ENCODE measurements at places on chromosomes 11 and 22. TPM values are rescaled to one million over a fixed set of nuclear protein-coding genes. Genes with fewer than 3 reads are reported as not detected.

The MS4A15 gene
- not detected for total RNA-seq

DNA sequence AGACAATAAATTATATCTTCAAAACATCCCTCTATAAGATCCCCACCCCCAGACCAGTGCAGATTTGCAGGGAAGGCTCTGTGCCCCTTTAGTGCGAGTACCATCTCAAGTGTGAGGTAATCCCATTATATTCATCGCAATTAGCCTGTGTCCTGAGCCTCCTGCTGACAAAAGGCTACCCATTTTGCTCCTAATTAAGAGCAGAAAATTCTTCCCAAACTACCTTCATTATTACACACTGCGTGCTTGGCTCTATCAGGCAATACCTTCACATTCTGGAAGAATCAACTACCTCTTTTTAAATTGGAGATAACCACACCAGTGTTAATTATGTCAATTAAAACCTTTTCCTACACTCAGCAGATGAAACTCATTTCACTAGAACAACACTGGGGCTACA, 1133.4 kb upstream of the CCDC90B start:
- no peak overlapping the region for H3K27ac ChIP-seq
- H3K27me3 ChIP-seq: no peaks in the 10 kb centered on the region
- H3K4me1 ChIP-seq: no peaks in the 10 kb centered on the region
- H3K36me3 ChIP-seq: no peaks in the 10 kb centered on the region
- no peak overlapping the region for H3K4me3 ChIP-seq
- no peak for DNase-seq

The LAYN gene
- 7.6 TPM for total RNA-seq

The GAS2 gene
- 4.5 TPM for total RNA-seq

GRCh38 chr11:59186130-59186594, 14.2 kb downstream of the DTX4 start:
- H3K27ac ChIP-seq: no peak overlapping the region
- H3K36me3 ChIP-seq: peaks cover 14% of the 10 kb centered on the region
- no peak for DNase-seq
- H3K4me1 ChIP-seq: peaks cover 19% of the 10 kb centered on the region
- no peak overlapping the region for H3K4me3 ChIP-seq
- no peaks in the 10 kb centered on the region for H3K27me3 ChIP-seq

DNA sequence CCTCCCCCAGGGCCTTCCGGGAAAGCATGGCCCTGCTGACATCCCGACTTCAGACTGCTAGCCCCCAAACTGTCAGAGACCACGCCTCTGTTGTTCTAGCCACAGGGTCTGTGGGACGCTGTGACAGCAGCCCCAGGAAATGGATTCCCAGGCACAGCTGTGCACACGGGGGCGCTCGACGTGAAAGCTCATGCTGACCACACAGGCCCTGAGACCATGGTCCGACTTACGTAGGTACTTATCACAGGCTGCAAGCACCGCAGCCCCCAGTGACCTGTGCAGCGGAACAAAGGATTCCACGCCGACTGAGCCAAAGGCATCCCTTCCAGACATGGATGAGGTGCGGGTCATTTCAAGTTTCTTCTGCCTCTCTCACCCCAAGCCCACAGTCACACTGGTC, 150.6 kb downstream of the CTTN start:
- H3K4me3 ChIP-seq: no peak overlapping the region
- no peak for DNase-seq
- H3K4me1 ChIP-seq: no peaks in the 10 kb centered on the region

The DDTL gene
- total RNA-seq: 5.6 TPM

DNA sequence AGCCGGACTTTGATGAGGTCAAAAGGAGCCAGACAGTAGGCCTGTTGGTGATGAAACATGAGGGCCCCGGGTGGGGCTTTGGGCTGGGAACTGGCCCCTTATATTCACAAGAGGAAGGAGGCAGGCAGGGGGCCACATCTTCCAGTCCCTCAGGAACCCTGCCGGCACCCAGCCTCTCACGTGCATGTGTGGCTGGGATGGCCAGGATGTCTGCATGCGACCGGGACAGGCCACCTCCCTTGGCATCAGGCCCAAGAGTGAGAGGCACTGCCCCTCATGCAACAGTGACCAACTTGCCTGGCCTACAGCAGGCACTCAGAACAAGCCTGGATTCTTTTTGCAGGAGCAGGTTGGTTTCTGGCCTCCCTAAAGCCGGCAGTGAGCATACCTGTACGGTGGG, 5.4 kb downstream of the SLC25A45 start:
- no peak overlapping the region for H3K4me3 ChIP-seq
- no peak for DNase-seq
- peaks cover 42% of the 10 kb centered on the region for H3K4me1 ChIP-seq
- no peaks in the 10 kb centered on the region for H3K36me3 ChIP-seq
- no peaks in the 10 kb centered on the region for H3K27me3 ChIP-seq

The PGA3 gene
- total RNA-seq: 0.54 TPM

The ALDH3B2 gene
- 1.6 TPM for total RNA-seq

GRCh38 chr11:60977836-60978235, 6.4 kb downstream of the CD6 start:
- H3K27ac ChIP-seq: no peak overlapping the region
- no peaks in the 10 kb centered on the region for H3K4me1 ChIP-seq
- no peaks in the 10 kb centered on the region for H3K36me3 ChIP-seq
- DNase-seq: no peak
- H3K27me3 ChIP-seq: no peaks in the 10 kb centered on the region

The YAP1 gene
- 106 TPM for total RNA-seq
